Melanocyte of skin (primary cell): ENCODE measurements at places on chromosomes 5 and 9. TPM values are rescaled to one million over a fixed set of nuclear protein-coding genes. Genes with fewer than 3 reads are reported as not detected.

DRD1 gene
- 0.34 and 0.36 TPM in 2 replicates for total RNA-seq

QRFP gene
- not detected in 2 replicates for total RNA-seq

FBLL1 gene
- total RNA-seq, result 1.5 and 3.4 TPM in 2 replicates

ABCA1 gene
- 42.7 and 50.3 TPM in 2 replicates for total RNA-seq

IDNK gene
- 1.3 and 2.2 TPM in 2 replicates for total RNA-seq

DNM1 gene
- total RNA-seq, result 0.67 and 0.77 TPM in 2 replicates

LPAR1 gene
- 0.34 and 2.2 TPM in 2 replicates for total RNA-seq

OR2Y1 gene
- not detected in 2 replicates for total RNA-seq

IFNB1 gene
- 0.69 TPM in 1 of 2 replicates, not detected in the other for total RNA-seq

CDKN2B-AS1 gene
- 3.8 and 5.8 TPM in 2 replicates for total RNA-seq

FAM174A gene
- 18.8 and 28.6 TPM in 2 replicates for total RNA-seq

C6 gene
- total RNA-seq, result not detected in 2 replicates

JAKMIP2 gene
- under 0.01 and 1.9 TPM in 2 replicates for total RNA-seq

BASP1 gene
- total RNA-seq, result 11.0 and 11.7 TPM in 2 replicates

SV2C gene
- under 0.01 TPM in 2 replicates for total RNA-seq

LRRC19 gene
- not detected in 2 replicates for total RNA-seq

EIF4EBP3 gene
- total RNA-seq, result 1.7 and 3.2 TPM in 2 replicates

CDH10 gene
- not detected in 2 replicates for total RNA-seq

HRH2 gene
- total RNA-seq, result 0.33 and 1.2 TPM in 2 replicates

NEURL1B gene
- 1.4 and 1.7 TPM in 2 replicates for total RNA-seq

PCDHB12 gene
- under 0.01 TPM in 1 of 2 replicates, not detected in the other for total RNA-seq

PAM gene
- total RNA-seq, result 67.4 and 69.8 TPM in 2 replicates

CRHBP gene
- total RNA-seq, result 0.15 and 0.67 TPM in 2 replicates

STING1 gene
- 20.2 and 28.6 TPM in 2 replicates for total RNA-seq

BTNL9 gene
- not detected in 2 replicates for total RNA-seq

CDKN2B gene
- total RNA-seq, result 3.4 and 16.4 TPM in 2 replicates

BRD3 gene
- total RNA-seq, result 6.9 and 8.7 TPM in 2 replicates

RBM22 gene
- 24.1 and 26.5 TPM in 2 replicates for total RNA-seq

RFX3 gene
- 2.4 and 4.4 TPM in 2 replicates for total RNA-seq

GHR gene
- total RNA-seq, result 0.34 and 2.9 TPM in 2 replicates

TMEM215 gene
- total RNA-seq, result under 0.01 TPM in 1 of 2 replicates, not detected in the other

TEK gene
- total RNA-seq, result under 0.01 TPM in 2 replicates

C5orf58 gene
- not detected in 2 replicates for total RNA-seq

AGTPBP1 gene
- 16.7 and 22.2 TPM in 2 replicates for total RNA-seq

SLC25A48 gene
- 0.67 TPM in 1 of 2 replicates, not detected in the other for total RNA-seq

MYMK gene
- total RNA-seq, result not detected in 2 replicates

TXNDC8 gene
- not detected in 2 replicates for total RNA-seq

PCDHB11 gene
- under 0.01 TPM in 1 of 2 replicates, not detected in the other for total RNA-seq

CACNA1B gene
- under 0.01 TPM in 2 replicates for total RNA-seq

RETREG1 gene
- 14.2 and 21.3 TPM in 2 replicates for total RNA-seq
